ENCODE measurements at places on chromosomes 1 and 21.
A peak's percentile ranks its signal among the peaks of the same experiment; 100 is the strongest.

GRCh38 chr1:63679589-63679988 is 86.4 kb downstream of the PGM1 start:
- DNase-seq, result no peak

- no peak for DNase-seq
Measured at GRCh38 chr1:234683861-234684632, 74.1 kb upstream of the IRF2BP2 start.

GRCh38 chr21:41776778-41777177 is 9.9 kb upstream of the RIPK4 start:
- no peak for DNase-seq

DNA sequence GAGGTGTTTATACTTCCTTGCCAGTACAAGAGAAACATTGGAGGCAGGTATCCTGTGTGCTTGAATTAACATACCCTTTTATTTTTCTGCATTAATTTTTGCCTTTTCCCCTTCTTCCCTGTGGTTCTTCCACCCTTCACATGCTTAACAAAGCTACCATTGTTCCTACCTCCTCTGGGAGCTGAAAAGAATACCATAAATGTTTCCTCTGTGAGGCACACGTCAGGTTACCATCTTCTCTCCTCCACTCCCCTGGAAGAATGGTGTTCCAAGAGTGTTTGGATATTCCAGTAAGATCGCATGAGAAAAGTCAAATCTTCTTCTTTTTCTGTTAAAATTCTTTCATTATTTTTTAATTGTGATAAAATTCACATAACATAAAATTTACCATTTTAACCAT is 74.6 kb upstream of the MARK1 start:
- DNase-seq, result no peak

- DNase-seq, result no peak
Measured at GRCh38 chr1:115744646-115745275, 23.8 kb downstream of the CASQ2 start.

- DNase-seq, result no peak
Measured at GRCh38 chr1:55965981-55966461, 613.3 kb downstream of the PLPP3 start.

GRCh38 chr21:44524414-44525371 is 15.3 kb downstream of the KRTAP10-1 start:
- no peak for DNase-seq

- DNase-seq, result no peak
Measured at GRCh38 chr1:212293579-212293978, 8.4 kb downstream of the PPP2R5A start.

DNA sequence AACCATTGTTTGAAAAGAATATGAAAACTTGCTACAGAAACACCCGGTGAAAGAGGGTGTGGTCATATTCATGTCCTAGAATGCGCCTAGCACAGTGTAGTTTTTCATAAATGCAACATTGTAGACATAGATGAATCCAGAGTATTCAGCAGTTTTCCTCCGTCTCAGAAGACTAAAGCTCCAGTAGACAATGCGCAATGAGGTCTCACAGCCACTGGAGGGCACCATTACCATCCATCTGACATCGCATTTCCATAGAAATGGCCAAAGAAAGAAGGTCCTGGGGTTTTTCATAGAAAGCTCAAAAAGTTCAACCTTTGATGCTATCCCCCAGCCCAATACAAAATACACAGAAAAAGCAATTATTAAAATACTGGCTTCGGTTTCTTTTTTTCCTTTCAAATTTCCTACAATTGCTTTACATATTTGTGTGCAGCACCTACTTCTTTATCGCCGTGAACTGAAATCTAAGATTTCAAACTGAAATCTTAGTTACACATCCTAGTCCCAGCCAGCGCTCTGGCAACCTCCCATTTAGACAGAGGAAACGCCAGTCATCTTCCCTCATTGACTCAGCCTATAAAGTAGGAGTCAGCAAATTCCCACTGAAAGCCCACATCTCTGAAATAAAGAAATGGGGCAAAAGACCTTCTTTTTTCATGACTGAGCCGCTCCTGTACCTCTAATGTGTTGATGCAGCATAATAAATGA is 3.9 kb upstream of the CD58 start:
- DNase-seq, result peak; percentile 61

GRCh38 chr1:9798236-9799130 is 25.3 kb downstream of the CLSTN1 start:
- DNase-seq, result no peak

DNA sequence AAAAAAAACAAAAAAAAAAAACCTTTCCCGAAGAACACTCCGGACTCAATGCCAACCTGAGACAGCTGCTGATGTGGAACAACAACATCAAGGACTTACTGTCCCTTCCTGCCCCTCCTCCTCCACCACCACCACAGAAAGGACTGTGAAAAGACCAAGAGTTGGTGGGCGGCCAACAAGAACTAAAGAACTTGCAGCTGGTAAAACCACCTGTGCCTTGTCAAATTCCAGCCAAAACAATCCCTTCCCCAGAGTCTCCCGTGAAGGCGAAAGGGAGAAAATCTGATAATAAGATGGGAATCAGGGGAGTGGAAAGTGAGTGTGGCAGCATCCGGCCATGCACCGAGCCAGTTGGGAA is 88.9 kb downstream of the PROX1 start:
- DNase-seq, result no peak

DNA sequence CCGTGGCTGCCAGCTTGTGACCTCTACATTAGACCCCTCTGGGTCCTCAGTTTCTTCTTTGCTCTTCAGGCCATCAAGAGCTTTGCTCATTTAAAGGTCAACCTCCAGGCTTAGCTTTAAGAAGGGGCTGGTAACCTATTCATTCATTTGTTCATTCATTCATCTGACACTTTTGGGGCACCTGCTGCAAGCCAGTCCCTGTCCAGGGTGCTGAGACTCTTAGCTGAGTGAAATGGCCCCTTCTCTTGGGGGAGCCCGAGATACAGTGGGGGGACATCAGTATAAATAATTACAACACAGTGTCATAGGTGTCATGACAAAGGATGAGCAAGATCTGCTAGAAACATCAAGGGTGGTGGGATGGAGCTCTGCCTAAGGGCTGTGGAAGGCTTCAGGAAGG is 10.5 kb upstream of the TTC4 start:
- no peak for DNase-seq

DNA sequence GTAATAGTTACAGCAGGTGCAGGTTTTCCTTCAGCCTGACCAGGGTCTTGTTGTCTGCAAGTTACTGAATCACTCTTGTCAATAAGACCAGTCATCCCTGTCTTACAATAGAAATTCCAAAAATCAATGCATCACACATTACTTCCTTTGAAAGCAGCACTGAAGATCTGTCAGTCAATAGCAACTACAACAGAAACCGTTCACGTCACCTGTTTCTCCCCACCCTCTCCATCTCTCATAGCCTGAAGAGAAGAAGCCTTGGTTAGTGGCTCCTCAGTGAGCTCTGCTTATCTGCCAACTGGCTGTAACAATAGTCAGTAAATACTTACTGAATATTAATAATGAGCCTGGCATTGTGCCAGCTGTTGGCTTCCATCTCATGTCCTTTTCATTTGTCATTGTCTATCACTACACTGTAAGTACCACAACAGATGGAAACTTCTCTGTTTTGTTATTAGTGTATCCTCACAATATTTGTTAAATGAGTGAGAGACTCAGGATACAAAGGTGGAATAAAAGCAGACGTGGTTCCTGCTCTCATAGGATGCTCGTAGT is 195.2 kb downstream of the S1PR1 start:
- no peak for DNase-seq

DNA sequence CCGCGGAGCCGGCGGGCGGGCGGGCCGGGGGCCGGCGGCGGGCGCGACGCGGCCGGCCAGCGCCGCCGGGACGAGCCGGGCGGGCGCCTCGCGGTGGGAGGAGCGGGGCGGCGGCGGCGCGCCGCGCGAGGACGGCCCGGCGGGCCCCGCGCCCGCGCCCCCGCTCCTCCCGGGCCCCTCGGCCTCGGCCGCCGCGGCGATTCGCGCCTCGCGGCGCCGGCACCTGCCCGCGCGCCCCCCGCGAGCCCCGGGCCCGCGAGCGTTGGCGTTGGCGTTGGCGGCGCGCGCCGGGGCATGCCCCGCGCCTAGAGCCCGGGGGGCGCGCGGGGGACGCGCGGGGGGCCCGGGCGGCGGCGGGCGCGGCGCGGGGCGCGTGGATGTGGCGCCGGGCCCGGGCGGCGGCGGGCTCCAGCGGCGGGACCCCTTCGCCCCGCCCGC is at the start of gene SKI:
TSS of gene SKI (plus strand) at position 163 of the 438 bp plus-strand sequence. CDS start 448 bp downstream, outside the sequence.
- no peak for DNase-seq

- DNase-seq, result no peak
Measured at GRCh38 chr1:201599548-201599947, 60.6 kb downstream of the NAV1 start.

DNA sequence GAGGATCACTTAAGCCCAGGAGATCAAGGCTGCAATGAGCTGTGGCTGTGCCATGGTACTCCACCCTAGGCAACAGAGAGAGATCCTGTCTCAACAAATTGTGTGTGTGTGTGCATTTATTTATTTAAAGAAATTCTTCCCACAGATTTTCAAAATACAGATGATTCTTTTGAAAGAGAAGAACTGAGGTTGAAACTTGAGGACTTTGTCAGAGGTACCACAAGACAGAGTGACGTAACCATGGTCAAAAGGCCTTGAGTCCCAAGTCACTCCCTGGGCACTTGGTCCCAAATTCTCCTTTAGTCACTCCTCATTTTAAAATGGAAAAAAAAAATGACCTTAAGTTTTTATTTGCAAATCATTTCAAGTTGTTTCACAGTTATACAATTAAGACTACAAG is 57.4 kb downstream of the TIAM1 start:
- DNase-seq, result no peak

DNA sequence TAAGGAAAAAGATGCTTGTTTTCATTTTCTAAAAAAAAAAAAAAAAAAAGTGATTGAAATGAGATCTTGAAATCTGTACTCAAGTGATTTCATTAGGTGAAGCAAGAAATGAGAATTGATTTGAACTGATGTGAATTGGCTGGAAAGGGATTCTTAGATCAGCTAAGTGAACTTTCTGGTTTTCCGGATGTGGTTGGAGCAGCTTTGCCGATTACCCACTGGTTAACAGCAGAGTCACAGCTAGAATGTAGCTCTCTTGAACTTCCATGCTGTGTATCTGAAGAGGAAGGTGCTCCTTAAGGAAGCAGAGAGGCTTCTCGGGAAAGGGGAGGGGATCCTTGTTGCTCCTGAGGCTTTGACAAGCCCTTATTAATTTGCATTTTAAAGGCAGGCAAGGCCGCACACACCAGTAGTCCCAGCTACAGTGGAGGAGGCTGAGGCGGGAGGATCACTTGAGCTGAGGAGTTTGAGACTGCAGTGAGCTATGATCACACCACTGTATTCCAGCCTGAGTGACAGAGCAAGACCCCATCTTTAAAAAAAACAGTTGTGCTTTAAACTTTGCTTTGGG is 28.7 kb upstream of the PWP2 start:
- DNase-seq, result no peak

DNA sequence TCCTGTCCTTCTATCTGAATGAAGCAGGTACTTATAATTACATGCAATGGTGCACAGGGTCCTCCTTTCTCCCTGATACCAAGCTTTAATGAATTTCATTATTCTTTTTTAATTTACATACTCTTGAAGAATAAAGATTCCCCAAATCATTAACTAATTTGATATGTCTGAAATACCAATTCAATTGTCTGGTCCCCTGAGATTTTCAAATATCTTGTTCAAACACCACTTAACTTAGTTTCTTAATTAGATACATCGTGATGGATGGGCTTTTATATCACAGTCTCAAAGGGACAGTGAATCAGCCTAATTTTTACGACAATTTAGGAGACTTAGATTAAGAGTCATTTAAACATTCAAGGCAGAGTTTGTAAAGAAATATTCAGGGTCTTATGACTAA is 1054.6 kb downstream of the PLA2G4A start:
- DNase-seq, result no peak

DNA sequence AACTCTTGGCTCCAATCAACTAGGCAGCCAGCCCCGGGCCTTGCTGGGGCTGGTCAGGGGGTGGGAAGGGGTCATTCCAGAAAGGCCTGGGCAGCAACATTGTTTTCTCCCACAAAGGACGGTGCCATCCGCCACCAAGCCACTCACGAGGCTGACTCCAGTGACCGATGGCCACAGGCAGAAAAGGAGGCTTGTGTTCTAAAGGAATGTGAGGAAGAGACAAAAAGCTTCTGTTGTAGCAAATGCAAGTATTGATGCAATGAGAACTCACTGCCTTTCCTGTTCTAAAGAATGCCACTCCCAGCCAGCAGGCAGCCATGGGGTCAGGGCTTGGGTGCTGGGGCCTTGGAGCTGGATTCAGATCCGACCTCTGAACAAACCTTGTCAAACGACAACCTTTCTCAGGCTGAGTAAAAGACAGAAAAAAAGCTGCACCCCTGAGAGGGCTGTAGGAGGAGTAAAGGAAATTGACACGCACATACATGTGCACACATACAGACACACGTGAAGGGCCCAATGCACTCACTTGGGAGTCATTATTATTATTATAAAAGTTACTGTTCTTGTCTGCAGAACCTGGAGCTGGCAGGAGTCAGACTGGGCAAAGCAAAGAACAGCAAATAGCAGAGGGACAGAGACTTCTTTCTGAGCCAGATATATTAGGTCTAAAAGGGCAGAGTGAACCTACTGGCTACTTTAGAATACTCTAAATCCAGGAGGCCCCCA is 13.9 kb upstream of the PRMT2 start:
- no peak for DNase-seq

DNA sequence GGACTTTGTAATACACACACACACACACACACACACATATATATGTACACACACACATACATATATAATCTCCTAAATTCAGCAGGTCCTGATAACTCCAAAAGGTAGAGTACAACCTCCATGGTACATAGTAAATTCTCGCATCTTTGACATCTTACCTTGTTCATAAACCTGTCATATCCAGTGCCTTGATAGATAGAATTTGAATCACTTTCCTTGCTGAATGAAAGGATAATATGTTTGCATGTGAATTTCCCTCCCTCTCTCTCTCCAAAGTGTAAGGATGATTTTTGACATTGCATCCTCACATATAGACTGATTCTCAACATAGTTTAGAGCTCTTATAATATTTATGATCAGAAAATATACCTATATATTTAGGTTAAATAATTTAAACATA is 567.1 kb upstream of the ADGRL2 start:
- DNase-seq, result no peak

GRCh38 chr1:219119839-219120238 is 53.8 kb upstream of the LYPLAL1 start:
- no peak for DNase-seq

DNA sequence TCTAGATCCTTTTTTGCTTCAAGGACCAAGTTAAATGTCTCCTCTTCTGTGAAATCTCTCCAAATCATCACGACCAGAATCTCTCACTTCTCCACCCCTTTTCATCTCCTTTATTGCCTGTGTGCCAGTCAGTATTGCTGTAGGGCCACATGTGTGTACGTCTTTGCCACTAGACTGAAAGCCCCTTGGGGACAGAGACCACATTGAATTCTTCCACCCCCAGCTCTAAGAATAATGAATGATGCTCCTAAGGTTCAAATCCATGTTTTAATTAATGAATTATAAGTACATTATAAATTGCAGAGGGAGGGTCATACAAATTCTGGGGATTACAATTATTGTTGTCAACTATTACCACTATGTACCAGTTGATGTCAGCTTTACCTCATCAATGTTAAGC is 343.8 kb downstream of the USP25 start:
- DNase-seq, result no peak

Data from neuronal stem cell (in vitro differentiated cells).